ENCODE measurements at places on chromosomes 1 and 21.

GRCh38 chr21:37300114-37300751 lies 33.1 kb upstream of the VPS26C start:
- DNase-seq, result no peak

- no peak for DNase-seq
Measured at GRCh38 chr1:178581351-178582303, 68.7 kb downstream of the TEX35 start.

DNA sequence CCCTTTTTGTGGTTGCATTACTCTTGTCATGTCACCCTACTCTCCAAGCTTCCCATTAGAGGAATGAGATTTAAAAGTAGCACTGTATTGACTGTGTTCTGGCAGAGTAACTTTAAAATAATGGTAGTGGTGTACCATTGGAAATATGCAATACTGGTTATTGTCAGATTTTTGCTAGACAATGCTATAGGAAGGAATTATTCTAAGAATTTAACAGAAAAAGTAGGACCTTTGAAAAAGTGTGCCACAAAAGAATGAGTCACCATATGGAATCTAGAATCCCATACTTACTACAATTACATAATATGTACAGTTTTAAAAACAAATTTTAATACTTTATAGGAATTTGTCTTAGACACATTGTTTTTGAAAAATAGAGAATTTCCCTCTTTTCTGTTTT lies 13.8 kb downstream of the MIER1 start:
- peak; percentile 36 for DNase-seq

DNA sequence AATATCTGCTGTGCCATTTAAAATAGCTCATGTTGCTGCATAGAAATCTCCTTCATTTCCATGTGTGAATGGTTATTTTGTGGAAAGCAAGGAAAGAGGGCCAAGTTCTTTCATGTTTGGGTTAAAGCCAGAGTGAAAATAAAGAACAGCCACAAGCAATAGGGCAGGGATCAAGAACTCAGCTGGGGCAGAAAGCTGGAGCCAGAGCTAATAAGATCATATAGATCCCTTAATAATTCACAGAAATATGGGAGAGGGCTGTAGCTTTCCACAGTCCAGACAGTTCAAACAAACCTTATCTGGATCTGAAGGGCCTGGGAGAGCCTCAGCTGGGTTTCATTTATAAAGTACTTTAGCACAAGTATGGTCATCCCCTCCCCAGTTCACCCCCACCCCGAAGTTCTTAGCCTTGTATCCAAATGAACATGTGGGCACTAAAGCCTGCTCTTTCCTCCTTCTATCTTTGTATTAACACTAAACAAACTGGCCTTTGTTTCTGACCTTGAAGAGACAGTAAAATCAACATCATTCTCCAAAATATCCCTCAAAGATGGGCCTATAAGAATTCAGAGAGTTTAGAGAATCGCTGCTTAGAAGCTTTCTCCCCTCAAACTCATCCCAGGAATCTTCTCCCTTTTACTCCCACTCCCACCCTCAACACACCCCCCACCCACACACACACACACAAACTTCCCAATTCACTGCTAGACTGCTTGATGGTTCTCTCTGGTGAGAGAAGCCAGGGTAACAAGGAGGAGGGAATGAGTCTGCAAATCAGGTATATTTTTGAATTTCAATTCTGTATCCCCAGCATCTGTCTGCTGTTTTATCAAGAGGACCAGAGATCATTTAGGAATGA lies 41.7 kb downstream of the UTP25 start:
- no peak for DNase-seq

DNA sequence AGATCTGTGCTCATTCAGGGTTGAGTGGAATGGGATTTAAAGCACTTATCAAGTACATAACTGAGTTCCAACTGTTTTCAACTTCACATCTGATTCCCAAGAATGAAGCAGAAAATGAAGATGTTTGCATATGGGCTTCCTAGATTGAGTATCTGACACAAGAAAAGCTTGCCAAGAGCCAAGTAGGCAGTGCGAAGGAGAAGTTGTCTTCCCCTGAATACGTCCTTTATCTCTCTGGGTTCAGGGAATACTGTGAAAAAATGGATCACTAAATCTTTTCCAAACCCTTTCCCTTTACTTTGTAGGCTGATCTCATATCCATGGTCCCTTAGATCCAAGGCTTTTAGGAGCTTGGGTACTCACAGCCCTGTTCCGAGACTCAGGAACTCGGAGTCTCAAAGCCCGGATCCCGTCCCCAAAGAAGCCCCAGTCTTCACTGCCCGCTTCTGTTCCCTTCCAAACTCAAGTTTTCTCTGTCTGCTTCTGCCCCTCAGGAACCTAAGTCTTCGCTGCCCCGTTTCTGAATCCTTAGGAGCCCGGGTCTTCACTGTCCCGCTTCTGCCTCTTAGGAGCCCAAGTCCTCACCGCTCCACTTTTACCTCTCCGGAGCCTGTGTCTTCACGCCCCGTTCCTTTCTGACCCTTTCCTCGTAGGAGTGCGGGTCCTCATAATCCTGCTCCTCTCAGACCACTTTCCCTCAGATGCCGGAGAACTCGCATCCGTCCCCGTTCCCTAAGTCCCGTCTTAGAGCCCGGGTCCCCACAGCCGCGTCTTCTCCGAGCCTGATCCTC lies 616 bp downstream of the TAF12 start:
- DNase-seq, result peak; percentile 28

- DNase-seq, result peak; percentile 81
Measured at GRCh38 chr1:180131510-180131909, 23.2 kb upstream of the QSOX1 start.

DNA sequence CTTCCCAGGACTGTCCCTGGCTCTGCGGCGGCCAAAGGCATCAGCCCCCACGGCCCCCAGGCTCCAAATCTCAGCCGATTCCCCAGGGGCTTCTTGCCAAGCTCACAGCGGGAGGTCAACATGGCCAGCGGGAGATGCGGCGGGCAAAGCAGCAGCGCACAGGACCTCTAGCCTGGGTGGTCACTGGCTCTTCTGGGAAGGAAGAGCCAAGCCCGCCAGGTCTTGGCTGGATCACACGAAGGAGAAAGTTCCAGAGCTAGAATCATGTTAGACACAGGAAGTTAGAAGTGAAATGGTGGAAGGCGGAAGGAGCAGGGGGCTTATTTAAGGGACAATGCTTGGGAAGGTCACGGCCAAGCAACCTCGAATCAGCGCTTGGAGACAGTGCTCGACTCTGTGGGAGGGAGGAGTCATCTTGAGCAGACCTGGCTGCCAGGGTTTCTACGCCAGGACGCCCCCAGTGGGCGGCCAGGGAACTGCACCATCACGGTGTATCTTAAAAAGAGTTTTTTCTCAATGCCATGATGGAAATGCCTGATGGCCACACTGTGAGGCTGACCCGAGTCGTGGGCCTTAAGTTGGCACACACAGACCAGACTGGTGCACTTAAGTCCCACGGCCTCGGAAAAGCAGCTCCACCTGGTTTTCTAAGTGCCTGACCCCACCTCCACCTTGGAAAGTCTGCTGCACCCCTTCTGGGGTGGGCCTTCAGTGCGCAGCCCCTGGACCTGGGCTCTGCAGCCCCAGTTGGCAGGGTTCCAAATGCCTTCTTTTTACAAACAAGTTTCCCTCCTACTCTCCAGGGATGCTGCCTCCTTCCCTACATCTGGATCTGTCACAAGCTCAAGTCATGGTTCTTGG lies 29.3 kb downstream of the SLC66A1 start:
- peak; percentile 85 for DNase-seq

DNA sequence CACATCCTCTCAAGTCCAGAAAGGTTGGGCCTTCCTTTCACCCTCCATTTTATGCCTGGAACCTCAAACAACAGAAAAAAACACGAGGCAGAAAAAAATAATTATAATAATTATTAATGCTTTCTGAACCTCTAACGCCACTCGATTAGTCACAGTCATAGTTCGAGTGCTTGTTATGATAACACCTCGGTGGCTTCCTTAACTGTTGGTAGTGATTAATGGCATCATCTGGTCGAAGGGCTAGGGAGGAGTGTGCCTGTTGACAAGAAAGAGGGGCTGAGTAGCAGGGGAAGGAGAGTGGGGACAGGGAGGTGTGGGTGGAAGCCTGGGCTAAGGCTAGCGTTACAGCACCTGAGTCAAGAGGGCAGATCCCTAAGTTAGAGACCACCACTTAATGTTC lies 21.3 kb upstream of the IL10 start:
- DNase-seq, result no peak

Data from hematopoietic multipotent progenitor cell treated with erythropoietin and hydrocortisone succinate and interleukin-3 and kit ligand, for 4 days (in vitro differentiated cells).